ENCODE measurements at places on chromosomes 6 and 20.
A peak's percentile ranks its signal among the peaks of the same experiment; 100 is the strongest.

- no peak for DNase-seq
Measured at GRCh38 chr6:151490996-151491395, 2.8 kb upstream of the CCDC170 start.

DNA sequence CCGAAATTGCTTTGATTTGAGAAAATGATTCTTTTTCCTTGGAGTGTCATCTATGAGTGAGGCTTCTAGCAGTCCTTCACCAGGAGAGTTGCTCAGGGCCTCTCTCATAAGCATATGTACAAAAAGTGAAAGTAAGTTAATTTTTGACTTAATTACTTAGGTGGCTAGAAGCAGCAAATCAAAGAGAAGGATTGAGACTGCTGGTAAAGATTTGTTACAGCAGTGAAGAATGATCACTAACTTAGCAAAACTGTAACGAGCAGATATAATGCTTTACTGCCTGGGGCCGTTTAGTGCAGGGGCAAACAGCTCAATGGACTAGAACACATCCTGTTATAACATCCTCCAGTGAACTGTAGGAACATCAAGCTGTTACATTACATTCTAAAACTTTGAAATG lies 167.8 kb upstream of the RIPOR2 start:
- DNase-seq, result no peak

- no peak for DNase-seq
Measured at GRCh38 chr20:47980336-47981177, 195.3 kb upstream of the SULF2 start.

DNA sequence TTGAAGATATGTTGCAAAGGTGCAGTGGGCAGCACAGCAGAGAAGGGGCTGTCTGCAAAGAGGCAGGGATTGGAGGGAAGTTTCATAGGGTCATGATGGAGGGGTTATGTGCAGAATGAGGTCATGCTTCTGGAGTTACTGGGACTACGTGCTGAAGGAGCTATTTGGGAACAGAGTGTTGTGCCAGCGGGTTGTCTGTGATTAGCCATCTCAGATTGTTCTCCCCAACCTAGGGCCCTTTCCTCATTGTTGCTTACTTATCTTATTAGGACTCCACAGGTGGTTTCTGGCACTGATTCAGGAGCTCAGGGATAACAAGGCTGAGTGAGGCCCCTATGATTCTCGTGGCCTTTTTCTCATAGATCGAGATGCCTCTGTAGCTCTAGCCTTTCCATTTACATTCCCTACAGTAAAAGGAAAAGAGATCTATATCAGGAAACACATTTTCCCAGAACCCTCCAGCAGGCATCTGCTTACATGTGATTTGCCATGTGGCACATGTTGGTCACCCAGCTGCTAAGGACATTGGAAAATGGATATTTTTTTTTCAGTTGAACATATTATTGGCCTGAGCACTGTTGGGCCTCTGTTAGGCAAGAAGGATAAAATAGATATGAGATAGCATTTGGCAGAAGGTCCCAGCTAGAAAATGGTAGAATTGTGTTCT lies 429.6 kb upstream of the PLCB4 start:
- DNase-seq, result no peak

DNA sequence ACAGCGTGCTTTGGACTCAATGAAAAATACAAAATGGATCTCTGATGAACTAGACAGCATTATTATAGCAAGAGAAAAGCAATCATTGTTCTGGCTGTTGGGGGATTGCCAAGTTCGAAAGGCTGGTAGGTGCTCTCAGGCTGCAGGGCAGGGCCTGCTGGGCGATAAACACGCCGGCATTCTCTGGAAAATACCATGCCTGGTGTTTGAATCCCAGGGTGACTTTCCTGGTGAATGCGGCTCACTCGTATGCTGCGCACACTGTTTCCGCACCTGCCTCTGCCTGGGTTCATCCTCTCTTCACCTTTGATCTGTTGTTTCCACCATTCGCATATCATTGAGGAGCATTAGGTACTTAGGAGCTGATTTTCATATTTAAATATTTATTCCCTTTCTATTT lies 37.4 kb downstream of the GCNT2 start:
- DNase-seq, result peak; percentile 48

GRCh38 chr6:21392177-21392576 lies 201.4 kb upstream of the SOX4 start:
- no peak for DNase-seq

DNA sequence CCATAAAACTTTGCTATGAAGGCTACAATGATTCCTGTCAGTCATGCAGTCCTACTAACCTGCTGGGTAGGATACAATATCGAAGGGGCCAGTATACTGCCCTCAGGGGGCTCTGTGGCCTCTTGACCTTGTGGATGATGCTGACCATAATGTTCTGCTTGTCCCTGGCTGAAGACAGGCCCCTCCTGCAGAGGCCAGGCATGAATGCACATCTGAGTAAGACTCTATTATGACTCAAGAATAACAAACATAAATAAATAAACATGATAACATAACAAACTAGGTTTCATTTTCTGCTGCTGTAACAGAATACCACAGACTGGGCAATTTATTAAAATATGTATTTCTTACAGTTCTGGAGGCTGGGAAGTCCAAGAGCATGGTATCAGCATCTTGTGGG lies 44.0 kb upstream of the POU5F1 start:
- DNase-seq, result no peak

DNA sequence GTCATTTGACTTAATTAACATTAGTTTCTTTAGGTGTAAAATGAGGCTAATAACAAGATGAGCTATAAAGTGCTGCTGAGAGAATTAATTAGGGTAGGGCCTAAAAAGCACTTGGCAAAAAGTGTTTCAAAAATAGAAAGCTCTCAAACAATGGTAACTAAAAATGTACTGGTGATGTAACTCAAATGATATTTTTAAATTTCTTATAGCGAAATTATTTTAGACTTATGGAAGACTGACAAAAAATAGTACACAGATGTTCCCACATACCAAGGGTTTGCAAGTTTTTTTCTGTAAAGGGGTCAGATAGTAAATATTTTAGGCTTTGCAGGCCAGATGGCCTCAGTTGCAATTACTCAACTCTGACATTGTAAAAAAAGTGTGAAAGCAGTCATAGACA lies 190.7 kb upstream of the UFL1 start:
- no peak for DNase-seq

GRCh38 chr20:36264426-36265246 lies 28.4 kb downstream of the AAR2 start:
- DNase-seq, result no peak

GRCh38 chr6:120279466-120280167 lies 930.1 kb upstream of the MAN1A1 start:
- no peak for DNase-seq

DNA sequence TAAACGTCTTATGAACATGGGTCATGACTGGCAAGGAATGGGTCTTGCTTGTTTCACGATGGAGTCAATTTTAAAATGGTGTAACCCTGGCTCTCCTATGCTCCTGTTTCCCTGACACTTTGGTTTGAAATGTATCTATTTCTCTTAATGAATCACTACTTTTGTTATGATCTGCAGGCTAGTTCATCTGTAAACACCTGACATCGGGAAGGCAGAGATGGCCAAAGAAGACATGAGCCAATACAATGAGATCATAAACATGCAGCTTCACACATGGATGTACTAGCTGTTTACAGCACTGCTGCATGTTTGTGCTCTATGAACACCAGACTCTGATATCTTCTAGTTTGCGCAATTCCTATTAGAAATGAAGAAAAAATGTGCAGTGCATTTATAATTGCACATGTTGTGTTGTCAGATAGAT lies 11.0 kb upstream of the RAD21L1 start:
- no peak for DNase-seq

DNA sequence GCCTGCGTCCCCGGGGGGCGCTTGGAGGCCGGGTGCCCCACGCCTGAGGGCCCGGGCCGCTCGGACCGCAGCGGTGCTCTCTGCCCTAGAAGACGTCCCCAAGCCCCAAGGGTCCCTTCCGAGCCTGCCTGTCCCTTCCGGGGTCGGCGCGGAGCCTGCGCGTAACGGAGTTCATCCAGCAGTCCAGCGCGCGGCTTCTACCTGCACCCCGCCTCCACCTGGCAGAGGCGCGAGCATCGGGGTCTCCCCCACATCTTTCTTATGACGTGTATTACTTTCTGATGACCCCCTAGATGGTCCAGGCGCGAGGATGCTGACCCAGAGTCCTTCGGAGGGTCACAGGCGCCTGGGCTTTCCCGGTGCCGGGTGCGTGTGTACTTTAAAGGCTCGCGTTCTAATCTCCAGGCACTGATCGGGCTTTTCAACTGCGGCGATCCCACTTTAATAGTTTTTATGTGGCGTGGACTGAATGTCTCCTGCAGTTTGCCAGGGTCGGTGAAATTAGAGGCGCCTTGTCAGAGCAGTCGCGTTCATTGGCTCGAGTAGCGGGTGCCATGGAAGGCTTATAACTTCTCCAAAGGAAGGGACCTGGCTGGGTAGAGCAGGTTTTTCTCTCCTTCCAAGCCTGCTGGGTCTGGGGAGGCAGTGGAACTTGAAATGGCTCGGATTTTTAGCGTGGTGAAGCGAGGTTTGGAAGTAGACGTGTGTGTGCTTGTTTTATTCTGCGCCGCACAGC lies 912 bp downstream of the EYA4 start:
- DNase-seq, result no peak

DNA sequence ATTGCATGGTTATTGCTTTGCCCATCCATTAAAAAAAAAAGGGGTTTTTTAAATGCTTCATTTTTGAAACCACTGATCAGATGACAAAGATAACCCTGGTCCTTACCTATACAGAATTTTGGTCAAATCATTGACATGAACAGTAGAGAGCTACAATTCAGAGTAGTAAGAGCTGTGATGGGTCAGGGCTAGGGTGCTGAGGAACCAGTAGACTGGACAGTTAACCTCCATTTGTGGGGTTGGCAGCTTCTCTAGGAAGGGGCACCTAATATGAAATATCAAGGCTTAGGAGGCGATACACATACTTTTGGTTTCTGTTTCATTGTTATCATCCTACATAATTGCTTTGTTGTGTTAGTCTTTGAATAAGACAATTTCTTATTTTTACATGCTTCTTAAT lies 55.1 kb downstream of the ORC3 start:
- no peak for DNase-seq

- peak; percentile 67 for DNase-seq
Measured at GRCh38 chr20:32564921-32565734, 20.0 kb downstream of the NOL4L start.

GRCh38 chr6:25883991-25884390 lies 9.9 kb upstream of the SLC17A3 start:
- DNase-seq, result peak; percentile 41

DNA sequence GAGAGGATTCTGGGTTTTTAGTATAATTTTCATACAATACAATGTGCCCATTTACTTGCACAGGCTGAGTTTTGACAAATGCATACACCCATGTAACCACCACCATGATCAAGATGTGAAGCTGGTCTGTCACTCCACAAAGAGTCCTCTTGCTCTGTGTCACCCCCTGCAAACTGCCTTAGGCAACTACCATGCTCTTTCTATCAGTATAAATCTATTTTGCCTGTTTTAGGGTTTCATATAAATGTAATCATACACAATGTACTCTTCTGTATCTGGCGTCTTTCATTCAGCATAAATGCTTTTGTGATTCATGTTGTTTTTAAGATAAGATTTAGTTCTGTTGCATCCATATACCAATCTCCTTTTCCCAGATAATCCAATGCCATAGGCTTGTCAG lies 181.9 kb upstream of the KCNG1 start:
- DNase-seq, result no peak

- no peak for DNase-seq
Measured at GRCh38 chr20:43068482-43068881, 121.2 kb downstream of the PTPRT start.

- no peak for DNase-seq
Measured at GRCh38 chr6:40286721-40287120, 300.4 kb downstream of the LRFN2 start.

DNA sequence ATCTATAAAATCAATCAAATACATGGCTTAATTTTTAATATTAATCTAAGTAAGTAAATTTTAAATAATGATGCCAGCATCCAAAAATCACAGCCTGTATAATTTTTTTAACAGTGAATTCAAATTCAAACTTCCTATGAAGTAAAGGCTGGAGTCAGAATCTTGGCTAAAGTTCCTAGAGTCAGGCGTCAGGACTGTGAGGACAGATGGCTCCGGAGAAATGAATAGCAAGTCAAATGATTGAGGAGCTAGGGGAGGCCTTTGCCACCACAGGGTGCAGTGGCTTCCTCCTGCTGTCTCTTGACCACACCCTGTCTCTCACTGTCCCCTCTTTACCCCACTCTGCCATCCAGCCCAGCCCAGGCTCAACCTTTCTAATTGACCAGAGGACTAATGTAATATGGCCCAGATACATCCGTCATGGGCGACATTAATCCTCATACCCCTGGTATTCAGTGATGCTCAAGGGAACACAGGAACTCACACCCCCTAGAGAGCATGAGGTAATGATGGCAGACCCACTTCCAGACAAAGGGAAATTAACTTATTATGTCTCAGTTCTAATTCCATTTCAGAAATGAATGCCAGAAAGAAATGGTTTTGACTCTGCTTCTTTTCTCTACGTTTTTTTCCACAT lies 53.4 kb downstream of the OPRM1 start:
- no peak for DNase-seq

DNA sequence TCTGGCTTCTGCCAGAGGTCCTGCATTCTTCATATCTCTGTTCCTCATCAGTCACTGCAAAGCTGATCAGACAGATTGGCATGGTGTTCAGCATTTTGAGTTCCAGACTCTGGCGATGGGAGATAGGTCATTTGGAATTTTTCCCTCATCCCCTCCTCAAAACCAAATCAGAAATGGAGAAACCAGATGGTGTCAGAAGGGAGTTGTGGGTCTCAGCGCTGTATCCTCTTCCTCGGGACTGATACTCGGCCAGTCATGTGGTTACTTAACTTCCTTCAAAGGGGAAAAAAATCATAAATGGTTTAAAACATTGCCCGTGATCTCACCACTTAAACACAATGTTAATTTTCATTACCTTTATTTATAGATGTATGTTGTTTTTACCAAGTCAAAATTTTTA lies 75.8 kb downstream of the IGF2R start:
- no peak for DNase-seq

DNA sequence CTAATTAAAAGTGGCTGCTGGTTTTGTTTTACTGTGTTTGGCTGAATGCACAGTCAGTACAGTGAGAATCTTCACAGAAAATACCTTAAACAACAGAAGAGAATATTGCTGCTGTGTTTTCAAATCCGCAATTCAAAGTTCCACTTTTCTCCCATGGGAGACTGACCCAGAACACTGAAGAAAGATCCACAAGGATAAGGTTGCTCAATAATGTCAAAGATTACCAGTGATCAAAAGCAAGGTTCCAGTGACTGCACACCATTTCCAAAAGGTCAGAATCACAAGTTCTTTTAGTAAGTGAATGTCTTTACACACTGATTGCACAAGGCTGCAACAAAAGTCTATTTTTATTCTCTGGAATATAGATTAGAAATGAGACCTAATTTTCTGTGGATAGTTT lies 82.3 kb downstream of the EPHA7 start:
- DNase-seq, result no peak

DNA sequence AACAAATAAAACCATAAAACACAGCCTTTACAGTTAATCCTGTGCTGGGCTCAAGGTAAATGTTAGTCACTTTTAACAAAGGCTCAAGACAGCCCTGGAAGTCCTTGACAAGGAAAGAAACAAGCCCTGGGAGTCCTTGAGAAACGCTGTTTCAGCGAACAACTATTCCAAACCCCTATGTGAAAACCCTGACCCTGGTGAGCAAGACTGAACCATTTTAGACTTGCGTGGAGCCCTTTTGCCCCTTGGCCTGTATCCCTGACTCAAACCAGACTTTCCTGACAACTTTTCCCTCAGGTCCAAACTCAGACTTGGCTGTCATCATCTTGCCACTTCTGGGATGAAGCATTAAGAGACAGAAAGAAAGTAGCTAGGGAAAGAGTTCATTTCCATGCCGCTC lies 180.4 kb downstream of the AIG1 start:
- no peak for DNase-seq

GRCh38 chr6:92763274-92763584 lies 656.1 kb downstream of the EPHA7 start:
- DNase-seq, result no peak

All from mucosa of gallbladder (tissue), 1 donor.